ENCODE measurements at places on chromosomes 6 and 20.

DNA sequence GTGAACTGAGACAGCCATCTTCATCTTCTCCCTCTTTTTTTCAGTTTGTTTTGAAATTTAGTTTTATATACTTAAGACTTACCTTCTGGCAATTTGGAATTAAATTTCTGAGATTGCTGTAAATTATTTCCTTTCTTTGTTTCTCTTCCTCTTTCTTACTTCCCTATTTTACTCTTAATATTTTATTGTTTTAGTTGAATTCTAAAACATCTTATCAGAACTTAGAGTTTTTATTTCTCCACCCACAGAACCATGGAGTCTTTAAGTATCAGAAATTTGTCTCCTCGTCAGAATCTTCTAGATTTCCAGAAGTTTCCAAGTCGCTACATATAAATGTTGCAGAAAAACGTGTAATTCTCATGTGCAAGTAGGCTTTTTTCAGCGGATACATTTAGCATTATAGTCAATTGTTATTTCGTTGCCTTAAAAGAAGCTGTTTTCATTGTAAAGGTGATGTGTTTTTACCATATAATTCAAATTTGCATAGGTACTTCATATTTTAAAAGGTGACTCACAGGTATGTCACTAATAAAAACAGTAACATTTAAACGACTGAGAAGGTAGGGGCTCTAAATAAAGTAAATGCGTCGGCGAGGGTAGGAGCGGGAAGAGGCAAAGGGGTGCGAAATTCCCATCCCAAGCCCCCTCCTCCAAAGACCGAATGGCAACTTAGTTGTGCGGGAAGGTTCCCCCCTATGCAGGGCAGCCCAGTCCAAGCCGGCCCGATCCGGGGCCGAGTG, 866 bp upstream of the MYO6 start:
- peak; percentile 26 for DNase-seq

GRCh38 chr6:155813548-155813947, 357.9 kb upstream of the NOX3 start:
- no peak for DNase-seq

DNA sequence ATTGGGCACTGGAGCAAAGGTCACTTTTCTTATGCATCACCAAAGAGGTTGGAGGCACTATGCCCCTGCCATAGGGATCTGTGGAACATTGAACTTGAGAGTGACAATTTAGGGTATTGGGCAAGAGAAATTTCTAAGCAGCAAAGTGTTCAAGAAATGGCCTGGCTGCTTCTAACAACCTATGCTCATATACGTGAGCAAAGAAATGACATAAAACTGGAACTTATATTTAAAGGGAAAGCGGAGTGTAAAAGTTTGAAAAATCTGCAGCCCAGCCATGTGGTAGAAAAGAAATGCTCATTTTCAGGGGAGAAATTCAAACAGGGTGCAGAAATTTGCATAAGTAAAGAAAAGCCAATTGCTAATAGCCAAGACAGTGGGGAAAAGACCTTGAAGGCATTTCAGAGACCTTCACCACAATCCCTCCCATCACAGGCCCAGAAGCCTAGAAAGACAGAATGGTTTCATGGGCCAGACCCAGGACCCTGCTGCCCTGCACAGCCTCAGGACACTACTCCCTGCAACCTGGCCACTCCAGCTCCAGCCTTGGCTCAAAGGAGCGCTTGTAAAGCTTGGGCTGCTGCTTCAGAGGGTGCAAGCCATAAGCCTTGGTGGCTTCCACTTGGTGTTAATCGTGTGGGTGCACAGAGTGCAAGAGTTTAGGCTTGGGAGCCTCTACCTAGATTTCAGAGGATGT, 24.4 kb downstream of the NCR2 start:
- no peak for DNase-seq

DNA sequence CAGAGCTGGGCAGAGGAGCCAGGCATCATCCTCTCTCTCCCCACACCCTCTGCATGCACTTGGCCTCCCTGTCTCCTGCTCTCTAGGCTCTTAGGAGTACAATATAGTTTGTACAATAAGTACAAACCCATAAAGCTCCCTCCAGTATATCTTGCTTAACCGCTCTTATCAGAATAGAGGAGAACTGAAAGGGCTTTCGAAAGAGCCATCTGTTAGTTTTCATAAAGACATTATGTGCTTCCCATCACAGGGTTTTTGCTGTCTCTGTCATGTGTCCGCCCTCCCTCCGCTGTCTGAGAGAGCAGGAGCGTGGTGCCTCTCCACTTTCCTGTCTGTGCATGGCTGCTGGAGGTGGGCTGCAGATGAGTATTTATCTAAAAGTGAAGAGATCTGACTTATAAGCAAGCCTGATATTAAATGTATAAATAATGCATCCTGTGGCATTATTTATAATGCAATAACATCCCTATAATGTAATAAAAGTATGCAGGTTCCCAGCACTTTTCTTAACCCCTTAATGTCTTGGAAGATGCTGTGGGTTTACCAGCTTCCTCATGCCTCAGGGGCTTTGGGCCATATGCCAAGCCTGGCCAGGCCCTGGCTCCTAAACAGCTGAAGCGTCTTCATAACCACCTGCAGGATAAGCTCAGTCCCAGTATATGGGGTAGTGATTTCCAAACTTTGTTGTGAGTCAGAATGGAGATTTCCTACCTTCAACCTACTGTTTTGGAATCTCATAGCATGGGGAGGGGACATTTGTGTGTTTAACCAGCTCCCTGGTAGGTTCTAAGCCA, 297.1 kb downstream of the DHX35 start:
- DNase-seq, result no peak

DNA sequence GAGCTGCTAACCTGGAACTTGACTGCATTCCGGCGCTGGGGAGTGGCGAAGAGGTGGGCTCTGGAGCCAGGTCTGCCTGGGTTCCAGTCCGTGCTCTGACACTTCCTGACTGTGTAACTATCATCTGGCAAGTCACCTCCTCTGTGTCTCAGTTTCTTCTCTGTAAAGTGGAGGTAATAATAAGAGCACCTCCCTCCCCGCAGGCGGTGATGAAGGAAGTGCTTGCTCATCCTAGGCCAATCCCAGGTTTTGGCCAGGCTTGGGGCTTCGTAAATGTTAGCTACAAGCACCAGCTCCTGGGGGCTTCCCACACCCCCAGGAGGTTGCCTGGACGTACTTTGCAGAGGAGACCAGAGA, 32.8 kb downstream of the SNAI1 start:
- DNase-seq, result no peak

DNA sequence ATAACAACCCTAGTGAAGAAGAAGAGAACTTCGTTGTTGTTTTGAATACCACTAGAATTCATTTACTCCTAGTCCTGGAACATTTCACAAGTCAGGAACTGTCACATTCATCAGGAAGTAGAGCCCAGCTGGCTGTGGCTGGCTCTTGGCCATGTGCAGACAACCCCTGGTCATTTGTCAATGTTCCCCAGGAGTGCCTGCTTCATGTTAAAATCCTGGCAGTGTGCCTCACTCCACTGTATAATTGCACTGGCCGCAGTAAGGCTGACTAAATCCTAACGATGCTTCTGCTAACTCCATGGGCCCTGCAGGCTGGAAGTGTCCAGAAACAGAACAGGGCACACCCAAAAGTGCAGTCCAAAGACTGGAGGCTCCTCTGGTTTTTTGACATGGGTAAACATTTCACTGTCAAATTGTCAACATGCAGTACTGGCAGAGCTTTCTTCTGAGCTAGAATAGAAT, 41.5 kb upstream of the ADGRF1 start:
- peak; percentile 97 for DNase-seq

DNA sequence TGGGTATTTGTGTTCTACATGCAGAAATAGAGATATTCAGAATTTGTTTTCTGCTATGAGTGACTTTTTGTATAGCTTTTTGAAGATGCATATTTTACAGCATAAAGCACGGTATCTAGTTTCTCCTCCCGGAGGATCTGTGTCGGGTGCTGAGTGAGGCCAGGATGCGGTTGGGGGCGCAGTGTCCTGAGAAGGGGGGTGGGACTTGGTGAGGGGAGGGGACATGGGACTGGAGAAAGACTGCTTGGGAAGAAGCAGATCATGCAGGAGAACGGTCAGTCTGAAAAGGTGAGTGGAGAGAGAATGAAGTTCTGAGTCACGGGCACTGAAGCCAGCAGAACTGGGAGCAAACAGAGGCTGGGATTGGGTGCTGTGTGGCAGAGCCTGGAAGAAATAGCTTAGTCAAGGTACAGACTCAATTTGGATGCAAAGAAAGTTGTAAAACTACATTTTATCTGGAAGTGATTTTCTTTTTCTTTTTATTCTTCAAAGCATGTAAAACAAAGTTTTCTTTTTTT, 44.0 kb downstream of the STX11 start:
- DNase-seq, result no peak

- DNase-seq, result peak; percentile 50
Measured at GRCh38 chr6:46948699-46949098, 27.0 kb upstream of the ADGRF5 start.

DNA sequence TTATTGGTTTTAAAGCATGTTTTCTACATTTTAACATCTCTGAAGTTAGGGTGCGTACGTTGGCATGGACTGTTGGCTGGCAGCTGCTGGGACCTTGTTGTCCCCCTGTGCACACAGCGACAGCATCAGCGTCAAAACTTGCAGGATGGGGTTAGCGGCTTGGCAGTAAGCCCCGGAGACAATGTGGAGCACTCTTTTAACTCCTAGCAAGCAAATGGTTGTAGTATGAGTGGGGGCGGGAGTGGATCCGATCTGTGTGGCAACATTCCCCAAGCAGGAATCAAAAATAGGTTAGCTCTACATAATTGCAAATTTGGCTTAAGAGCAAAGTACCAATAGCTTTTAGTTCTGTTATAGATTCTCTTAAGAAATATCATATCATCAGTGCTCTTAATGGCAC, 70.1 kb downstream of the NRN1 start:
- no peak for DNase-seq

GRCh38 chr20:59305908-59306655, 5.7 kb downstream of the EDN3 start:
- DNase-seq, result no peak

DNA sequence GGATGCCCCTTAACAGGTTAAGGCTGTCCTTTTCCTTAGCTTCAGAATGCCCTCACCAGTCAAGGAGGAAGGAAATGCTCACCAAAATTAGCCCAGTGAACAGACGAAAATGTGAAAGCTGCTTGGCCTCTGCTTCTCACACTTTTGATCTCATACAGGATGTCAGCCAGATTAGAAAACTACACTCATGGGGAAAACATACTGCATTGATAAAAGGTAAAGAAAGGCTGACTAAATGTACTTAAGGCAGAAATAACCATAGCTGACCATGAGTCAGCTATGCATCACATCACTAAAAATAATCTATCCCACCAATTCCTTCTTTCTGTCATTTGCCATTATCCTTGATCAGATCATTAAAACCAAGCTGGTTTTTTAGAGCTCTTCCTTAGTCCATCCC, 198.4 kb upstream of the TENT5A start:
- DNase-seq, result no peak

- peak; percentile 42 for DNase-seq
Measured at GRCh38 chr6:32666420-32667300, at the start of gene HLA-DQB1. Gene HLA-DQB1 (minus strand): TSS chr6:32666657. CDS start chr6:32666607, 50 bp downstream.

DNA sequence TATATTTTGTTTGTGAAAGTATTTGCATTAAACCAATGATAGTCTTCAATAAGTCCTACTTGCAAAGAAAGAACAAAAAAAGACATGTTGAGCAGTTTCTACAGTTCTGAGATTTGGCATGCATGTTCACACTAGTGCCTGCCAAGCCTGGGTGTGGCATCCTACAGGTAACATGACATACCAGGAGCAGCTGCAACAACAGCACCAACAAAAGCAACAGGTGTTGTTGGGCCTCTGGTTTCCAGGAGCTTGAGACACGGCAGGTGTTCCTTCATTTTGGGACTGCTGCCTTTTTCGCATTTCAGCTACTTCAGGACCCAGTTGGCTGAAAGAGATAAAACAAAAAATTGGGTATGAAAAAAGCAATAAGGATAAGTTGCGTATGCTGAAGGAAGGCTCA, 41.2 kb upstream of the MTRF1L start:
- DNase-seq, result no peak

DNA sequence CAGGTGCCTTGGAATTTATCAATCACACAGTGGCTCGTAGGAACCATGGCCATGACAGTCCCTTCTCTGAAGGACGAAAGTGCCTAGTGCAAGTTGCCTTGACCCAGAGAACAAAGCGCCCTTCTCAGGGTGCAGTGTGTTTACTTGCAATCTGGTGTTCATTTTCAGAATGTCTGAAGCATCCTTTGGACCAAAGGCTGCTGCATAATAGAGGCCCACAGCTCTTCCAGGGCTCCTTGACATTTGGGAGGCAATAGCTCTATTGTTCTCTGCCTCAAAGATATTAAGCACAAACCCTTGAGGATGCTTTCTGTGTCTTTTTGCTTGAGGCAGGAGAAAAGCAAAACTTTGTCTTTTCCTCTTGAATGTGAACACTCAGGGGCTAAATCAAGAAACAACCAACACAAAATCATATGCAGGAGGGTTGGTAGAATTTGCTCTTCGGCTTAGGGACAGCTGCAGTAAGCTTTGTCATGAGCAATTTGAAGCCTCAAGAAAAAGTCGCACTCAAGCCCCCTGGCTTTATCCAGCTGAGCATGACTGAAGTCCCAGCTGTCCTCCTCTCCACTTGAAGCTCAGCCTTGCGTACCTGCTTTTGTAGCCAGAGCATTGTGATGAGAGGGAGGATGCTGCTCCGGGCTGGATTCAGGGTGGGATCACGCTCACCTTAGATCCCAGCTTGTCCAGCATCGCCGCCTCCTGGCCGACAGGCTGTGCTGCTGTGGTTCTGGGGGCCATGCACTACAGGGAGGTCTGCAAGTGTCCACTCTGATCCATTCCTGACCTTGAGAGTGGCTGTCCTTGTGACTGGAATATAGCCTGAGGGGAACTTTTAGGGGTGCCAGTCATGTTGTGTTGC, 495.4 kb downstream of the CDH26 start:
- no peak for DNase-seq

- peak; percentile 86 for DNase-seq
Measured at GRCh38 chr20:54649511-54649962, 174.1 kb downstream of the DOK5 start.

All from lung (tissue), 17 donors.